ENCODE measurements at places on chromosomes 12 and 14. TPM values are rescaled to one million over a fixed set of nuclear protein-coding genes. Genes with fewer than 3 reads are reported as not detected.

Gene SDSL
- 3.1 TPM for total RNA-seq

Gene HOXC10
- not detected for total RNA-seq

Gene SLC6A15
- 15.1 TPM for total RNA-seq

Gene C14orf132
- total RNA-seq: 8.1 TPM

Gene FBRSL1
- 7.4 TPM for total RNA-seq

Gene ANO4
- total RNA-seq: not detected

Gene PTCSC3
- not detected for total RNA-seq

Gene VRTN
- total RNA-seq: 18.6 TPM

Gene GPR135
- total RNA-seq: 3.1 TPM

Gene NXPH4
- total RNA-seq: not detected

Gene NKX2-1
- total RNA-seq: not detected

Gene JPH4
- total RNA-seq: 3.2 TPM

Gene RBM23
- total RNA-seq: 170 TPM

Gene CD163L1
- total RNA-seq: 0.22 TPM

Gene DAO
- total RNA-seq: not detected

Gene RNU4-1
- total RNA-seq: under 0.01 TPM

Gene TMEM52B
- total RNA-seq: not detected

Gene MMP19
- total RNA-seq: 0.13 TPM

Gene PZP
- total RNA-seq: not detected

Gene SUSD6
- total RNA-seq: 9.2 TPM

Gene EML5
- total RNA-seq: 0.71 TPM

Gene TTC6
- 2.6 TPM for total RNA-seq

Gene MTRFR
- total RNA-seq: 12.7 TPM

Gene CBLN3
- 0.25 TPM for total RNA-seq

Gene CCDC177
- total RNA-seq: 8.6 TPM

Gene UNC79
- 2.1 TPM for total RNA-seq

Gene CLEC4D
- total RNA-seq: 0.19 TPM

Gene SLC2A3
- total RNA-seq: 462 TPM

Gene TMEM229B
- total RNA-seq: 0.12 TPM

Gene AQP2
- total RNA-seq: not detected

Gene SCN8A
- total RNA-seq: 14.2 TPM

Gene SMCO2
- total RNA-seq: not detected

Gene PIP4P1
- total RNA-seq: 35.3 TPM

Gene PRH1
- 30.3 TPM for total RNA-seq

Gene RILPL1
- 13.8 TPM for total RNA-seq

Gene PLCZ1
- total RNA-seq: not detected

Gene STAT2
- 105 TPM for total RNA-seq

Gene TAS2R13
- 2.4 TPM for total RNA-seq

Gene CFAP251
- 1.5 TPM for total RNA-seq

Gene TGM1
- 2.6 TPM for total RNA-seq

Gene ASPG
- 0.87 TPM for total RNA-seq

Gene OR11G2
- total RNA-seq: not detected

Gene GLS2
- total RNA-seq: 2.9 TPM

Gene FOXG1
- total RNA-seq: 1.5 TPM

Gene STAC3
- 5.1 TPM for total RNA-seq

Gene SYCP3
- 0.04 TPM for total RNA-seq

Gene KLHL33
- 0.22 TPM for total RNA-seq

Gene P2RX7
- 0.46 TPM for total RNA-seq

Gene DYRK4
- total RNA-seq: 15.2 TPM

Gene ZBTB25
- 14.3 TPM for total RNA-seq

Gene TSPAN9
- 26.2 TPM for total RNA-seq

Gene OVCH1
- 0.06 TPM for total RNA-seq

Gene C12orf54
- not detected for total RNA-seq

Gene FIGNL2
- 25.1 TPM for total RNA-seq

Gene FAR2
- 19.5 TPM for total RNA-seq

Gene WSCD2
- total RNA-seq: 6.6 TPM
